ENCODE measurements at places on chromosomes 1 and 21.

DNA sequence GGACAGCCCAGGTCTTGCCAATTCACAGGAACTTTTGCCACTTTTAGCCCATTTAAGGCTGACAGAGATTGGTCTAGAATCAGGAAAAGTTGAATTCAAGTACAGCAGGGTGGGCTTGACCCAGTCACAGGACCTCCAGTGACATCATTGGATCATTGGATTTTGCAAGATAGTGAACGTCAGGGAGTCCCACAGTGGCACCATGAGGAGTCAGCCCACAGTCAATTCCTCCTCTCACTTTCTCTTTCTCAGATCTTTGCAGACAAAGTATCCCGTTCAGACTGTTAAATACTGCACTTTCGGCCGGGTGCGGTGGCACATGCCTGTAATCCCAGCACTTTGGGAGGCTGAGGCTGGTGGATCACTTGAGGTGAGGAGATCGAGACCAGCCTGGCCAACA is 57.9 kb upstream of the TLR5 start:
- DNase-seq, result no peak

- DNase-seq, result no peak
These were observed 27.3 kb downstream of the EIF4G3 start for GRCh38 chr1:21149430-21149854.

DNA sequence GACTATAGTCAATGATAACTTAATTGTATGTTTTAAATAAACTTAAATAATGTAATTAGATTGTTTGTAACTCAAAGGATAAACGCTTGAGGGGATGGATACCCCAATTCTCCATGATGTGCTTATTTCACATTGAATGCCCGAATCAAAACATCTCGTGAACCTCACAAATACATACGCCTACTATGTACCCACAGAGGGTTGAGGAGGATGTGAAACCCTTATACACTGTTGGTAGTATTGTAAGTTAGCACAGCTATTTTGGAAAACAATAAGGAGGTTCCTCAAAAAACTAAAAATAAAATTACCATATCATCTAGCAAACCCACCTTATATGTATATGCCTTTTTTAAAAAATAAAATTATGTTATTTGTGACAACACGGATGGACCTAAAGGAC is 198.6 kb downstream of the MRPL39 start:
- DNase-seq, result no peak

DNA sequence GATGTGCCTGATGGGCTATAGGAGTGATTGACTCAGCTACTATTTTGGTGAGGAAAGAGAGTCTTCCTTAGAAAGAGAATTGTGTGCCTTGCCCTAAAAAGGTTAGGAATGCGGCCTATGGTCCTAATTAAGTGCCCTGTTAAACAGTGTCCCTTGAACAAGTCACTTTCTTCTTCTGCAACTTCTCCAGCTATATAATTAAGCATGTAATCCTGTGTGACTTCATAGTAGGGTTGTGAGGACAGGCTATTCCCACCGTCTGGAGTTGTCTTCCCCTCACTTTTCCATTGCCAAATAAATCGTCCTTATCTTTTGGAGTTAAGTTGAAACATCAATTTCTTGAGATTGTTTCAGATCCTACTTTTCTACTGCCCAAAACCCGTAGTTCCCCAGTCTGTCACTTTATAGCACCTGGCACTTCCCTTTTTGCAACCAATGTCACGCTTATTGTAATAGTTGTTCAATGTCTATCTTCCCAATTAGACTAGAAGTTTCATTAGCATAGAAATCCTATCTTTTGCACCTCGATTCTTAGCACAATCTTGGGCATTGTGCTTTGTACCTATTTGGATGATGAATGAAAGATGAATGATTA is 27.6 kb upstream of the SLC16A1 start:
- no peak for DNase-seq

- DNase-seq, result no peak
These were observed 15.9 kb upstream of the POGZ start for GRCh38 chr1:151475175-151475574.

GRCh38 chr1:28136922-28137613 is 39.4 kb downstream of the PTAFR start:
- no peak for DNase-seq

DNA sequence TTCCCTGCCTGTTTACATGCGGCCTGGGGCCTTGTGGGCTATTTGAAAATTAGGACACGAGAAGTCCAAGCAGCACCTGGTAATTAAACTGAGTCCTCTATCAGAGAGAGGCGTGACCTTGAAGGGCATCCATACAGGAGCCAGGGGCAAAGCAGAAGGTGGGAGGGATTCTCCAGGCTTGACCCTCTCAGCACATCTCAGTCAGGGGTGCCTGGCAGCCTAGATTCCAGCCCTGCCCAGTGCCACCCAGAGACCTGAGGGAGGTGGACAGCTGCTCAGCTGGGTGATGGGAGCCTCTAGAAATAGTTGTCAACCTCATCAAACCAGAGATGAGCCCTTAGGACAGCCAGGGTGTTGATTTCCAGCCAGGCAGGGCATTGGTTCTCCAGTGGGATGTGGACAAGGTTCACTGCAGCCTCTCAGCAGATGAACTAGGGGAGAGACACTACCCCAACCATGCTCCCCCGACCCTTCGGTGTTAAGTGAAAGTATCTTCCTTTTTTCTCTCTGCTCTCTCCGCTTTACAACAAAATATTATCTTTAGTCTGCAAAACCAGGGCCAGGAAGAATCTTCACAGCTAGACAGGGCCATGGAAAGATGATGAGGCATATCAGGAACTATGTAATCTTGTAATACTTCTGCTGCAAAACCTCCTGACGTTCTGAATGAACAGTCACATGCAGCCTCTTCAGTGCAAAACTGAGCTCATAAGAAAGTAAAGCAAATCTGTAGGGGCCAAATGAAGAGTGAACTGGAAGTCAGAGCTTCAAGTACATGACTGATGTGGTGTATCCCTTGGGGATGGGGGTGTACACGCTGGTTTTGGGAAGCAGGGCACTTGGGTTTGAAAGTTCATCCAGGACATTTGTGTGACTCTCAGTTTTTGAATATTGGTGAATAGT is 35.9 kb upstream of the ATP5PO start:
- DNase-seq, result no peak

- DNase-seq, result no peak
These were observed 855.9 kb downstream of the LTN1 start for GRCh38 chr21:28136656-28137255.

- no peak for DNase-seq
These were observed 661.8 kb upstream of the PTBP2 start for GRCh38 chr1:96059736-96060135.

DNA sequence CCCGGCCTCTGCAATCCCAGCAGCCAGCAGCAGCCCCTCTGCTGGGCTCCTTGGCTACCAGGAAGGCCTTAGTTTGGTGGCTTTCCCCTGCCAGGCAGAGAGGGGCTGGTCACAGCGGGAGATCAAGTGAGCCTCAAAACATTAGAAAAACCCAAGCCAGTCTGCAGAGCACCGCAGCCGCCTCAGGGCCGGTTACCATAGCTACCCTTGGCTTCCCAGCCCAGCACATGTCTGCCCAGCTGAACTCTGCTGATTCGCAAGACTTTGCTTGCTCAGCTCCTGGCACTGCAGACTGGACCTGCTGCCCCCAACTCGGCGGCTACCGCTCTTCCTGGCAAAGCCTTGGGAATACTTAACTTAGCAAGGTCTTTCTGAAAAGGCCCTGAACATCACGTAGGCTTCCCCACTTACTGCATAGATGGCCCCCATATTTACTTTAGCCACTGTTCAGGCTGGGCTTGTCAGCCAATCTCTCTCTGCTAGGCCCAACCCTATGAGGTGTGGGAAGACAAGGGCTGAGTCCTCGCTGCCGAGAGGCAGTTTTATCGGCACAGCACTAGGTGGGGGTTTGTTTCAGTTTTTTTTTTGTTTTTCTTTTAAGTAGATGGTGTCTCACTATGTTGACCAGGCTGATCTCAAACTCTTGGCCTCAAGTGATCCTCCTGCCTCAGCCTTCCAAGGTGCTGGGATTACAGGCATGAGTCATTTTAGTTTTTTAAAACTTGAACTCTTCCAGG is 28.6 kb upstream of the PLEKHG5 start:
- peak; percentile 63 for DNase-seq

GRCh38 chr1:3467096-3468036 is 12.9 kb downstream of the ARHGEF16 start:
- DNase-seq, result no peak

DNA sequence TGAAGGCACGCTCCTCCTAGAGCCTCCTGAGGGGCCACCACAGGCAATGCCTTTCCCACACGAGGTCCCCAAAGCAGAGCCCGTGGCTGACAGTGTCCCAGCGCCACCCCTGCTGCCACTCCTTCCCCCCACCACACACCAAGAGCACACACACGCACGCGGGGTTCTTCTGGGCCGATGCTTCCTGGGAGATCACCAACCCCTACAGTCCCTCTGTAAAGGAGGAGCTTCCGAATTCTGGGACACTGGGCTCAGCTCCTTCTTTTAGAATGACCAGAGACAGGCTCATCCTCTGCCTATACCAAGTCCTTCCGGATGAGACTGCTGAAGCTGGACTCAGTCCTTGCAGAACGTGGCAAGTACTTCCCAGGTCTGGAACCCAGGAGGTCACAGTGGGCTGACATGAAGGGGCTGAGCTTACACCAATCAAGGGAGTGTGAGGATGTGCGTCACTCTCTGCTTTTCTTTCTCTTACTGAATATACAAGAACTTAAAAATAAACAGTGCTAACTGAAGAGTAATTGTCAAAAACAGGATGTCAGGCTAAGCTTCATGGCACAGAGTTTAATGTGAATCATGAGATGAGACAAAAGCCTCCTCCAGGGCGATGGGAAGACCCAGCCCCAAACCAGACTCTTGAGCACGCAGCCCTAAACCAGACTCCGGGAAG is 12.7 kb downstream of the SSU72 start:
- DNase-seq, result no peak

DNA sequence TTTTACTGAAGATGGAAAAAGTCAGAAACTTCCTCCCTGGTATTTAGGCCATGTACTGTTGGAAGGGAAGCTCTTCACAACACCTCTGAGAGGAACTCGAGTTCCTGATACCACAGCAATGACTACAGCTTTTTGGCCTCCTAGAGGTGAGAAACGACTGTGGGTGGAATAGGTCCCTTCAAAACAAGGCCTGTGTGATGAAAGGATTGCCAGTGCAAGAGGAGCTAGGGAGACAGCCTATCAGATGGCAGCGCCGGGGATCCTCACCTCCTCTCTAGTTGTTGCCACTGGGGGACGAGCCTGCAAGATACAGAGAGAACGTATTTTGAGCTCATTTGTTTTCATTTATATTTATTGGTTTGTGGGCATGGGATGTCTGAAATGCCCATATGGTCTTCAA is 187.8 kb upstream of the KCND3 start:
- no peak for DNase-seq

DNA sequence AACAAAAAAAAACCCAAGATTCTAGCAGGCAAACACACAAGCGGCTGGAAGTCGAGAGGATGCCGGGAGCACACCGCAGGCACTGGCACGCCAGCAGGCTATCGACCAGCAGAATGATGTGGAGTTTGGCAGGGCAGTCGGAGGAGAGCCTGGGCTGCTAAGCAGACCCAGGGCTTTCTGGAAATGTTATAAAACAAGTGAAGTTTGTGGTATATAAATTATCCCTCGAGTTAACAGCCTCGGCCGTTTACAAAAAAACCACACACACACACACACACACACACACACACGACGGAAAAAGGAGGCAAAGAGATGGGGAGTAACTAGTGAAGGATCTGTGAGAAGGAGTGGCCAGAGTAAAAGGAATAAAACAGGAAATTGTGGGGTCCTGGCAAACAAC is 87.2 kb upstream of the IVNS1ABP start:
- no peak for DNase-seq

DNA sequence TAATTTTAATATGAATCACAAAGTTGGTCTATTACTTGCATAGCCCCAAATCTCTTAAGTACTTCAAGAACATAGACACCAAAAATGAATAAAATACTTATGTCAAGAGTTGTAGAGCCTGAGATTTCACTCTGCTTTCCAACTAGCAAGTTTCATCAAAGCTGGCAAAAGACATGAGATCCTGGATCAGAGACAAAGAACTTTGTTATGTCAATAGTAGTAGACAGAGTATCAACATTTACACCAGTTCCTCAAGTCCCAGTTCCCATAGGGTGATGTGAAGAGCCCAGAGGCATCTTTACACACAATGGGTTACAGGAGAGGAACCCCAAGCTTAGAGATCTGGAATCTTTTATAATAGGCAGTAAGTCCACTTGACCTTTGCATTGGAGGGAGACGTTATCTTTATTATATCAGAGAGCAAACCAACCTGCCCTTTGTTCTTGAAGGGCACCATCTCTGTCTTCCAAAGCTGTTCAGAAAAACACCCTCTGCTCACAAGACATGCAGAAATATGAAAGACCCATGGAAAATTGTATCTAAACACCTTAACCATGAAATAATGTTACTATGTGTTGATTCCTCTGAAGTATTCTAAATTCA is 174.4 kb upstream of the GALNT2 start:
- DNase-seq, result no peak

GRCh38 chr1:247089616-247090375 is 11.2 kb upstream of the ZNF670 start:
- DNase-seq, result no peak

GRCh38 chr1:59333626-59334277 is 36.9 kb downstream of the FGGY start:
- DNase-seq, result no peak

DNA sequence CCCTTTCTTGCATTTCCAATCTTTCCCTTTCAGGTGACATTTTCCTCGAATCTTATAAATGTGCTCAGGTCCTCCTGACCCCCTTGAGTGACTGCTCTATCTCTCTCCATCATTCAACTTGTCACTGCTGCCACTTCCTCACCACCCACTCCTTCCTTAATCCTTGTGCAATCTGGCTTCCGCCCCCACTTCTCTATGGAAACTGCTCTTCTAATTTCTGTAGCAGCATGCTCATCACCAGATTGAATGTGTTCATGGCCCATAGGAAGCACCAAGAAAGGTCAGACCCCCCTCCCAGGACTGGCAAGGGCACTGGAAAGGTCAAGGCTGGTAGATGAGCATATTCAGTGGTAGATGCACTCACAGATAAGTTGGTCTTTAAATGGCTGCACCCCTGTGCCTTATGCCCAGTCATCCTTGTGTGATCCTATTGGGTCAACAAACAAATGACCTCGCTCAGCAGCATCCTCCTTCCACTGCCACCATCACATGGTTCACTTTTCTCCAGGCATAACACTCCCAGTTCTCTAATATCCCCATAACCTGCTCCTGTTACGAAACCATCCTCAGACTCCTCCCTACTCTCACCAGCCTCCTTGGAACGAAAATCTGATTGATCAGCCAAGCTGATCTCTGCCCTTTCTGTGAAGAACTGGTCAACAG is 288.5 kb upstream of the POU3F1 start:
- DNase-seq, result no peak

- DNase-seq, result no peak
These were observed 648 bp upstream of the ADAR start for GRCh38 chr1:154608397-154609270.
